ENCODE measurements at places on chromosomes 1 and 21.
A peak's percentile ranks its signal among the peaks of the same experiment; 100 is the strongest.

- no peak for DNase-seq
Observed at GRCh38 chr1:203871114-203871880, 9.9 kb downstream of the SNRPE start.

- DNase-seq: no peak
Observed at GRCh38 chr1:48040154-48040553, 43.0 kb upstream of the TRABD2B start.

DNA sequence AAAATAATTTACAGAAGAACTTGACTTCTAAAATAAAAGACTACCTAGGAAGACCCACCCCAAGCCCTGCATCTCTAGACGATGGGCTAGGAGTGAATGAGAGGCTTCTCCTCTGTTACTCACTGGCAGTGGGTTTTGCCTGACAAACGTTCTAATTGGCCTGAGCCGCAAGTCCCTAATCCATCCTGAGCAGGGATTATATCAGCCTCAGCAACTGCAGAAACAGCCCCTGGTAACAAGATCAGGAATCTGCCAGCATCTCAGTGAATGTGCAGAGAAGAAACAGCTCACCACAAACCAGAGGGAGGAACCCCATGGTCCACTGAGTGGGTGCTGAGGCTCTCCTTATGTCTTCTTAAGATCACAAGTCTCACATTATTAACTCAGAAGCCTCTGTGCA is 240.6 kb downstream of the BRINP2 start:
- DNase-seq: no peak

GRCh38 chr21:29378832-29379231 is 80.1 kb downstream of the BACH1 start:
- no peak for DNase-seq

DNA sequence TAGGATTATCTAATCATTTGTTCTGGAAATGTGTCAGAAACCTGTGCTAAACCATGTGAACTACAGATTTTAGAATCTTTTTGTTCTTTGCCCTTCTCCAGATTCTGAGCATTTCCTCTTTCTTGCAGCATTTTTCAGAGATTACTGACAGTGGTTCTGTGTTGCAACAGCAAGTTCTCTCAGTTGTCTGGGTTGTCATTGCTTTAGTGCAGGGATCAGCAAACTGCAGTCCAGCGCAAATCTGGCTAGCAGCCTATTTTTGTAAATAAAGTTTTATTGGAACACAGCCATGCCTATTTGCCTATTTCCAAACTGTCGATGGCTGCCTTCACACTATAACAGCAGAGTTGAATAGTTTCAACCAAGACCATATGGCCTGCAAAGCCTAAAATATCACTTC is 66.3 kb upstream of the LRRC8D start:
- DNase-seq: peak; percentile 27

DNA sequence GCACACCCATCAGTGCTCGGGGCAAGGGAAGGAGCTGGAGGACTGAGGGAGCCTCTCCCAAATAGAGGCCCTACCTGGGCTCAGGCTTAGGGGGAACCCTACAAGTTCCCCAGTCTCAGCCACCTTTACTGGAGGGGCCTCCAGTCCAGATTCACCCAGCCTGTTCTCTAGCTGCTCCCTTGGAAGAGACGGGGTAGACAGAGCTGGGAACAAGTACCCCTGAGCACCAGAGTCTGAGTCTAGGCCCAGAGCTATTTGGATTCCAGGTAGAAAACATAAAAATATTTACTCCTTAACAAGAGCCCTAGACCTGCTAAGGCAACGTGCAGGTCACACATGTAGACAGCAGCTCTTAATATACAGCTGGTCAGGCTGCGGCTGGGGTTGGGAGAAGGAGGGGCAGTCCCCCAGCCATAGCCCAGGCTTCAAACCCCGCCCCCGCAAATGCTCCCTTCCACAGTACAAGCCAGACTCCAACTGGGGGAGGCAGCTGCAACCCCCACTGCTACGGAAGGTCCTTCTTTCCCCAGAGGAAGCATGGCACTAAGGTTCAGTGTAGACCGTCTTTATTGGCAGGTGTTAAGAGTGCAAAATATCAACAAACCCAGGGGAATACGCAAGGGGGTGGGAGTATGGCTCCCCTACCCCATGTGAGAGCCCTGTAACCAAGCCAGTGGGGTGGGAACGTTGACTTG is 8.0 kb downstream of the TENT5B start:
- no peak for DNase-seq

GRCh38 chr1:32770221-32770731 is 46.9 kb downstream of the YARS1 start:
- no peak for DNase-seq

- no peak for DNase-seq
Observed at GRCh38 chr1:245937316-245938045, 569.6 kb downstream of the SMYD3 start.

- DNase-seq: no peak
Observed at GRCh38 chr1:163361123-163361934, 39.6 kb downstream of the NUF2 start.

DNA sequence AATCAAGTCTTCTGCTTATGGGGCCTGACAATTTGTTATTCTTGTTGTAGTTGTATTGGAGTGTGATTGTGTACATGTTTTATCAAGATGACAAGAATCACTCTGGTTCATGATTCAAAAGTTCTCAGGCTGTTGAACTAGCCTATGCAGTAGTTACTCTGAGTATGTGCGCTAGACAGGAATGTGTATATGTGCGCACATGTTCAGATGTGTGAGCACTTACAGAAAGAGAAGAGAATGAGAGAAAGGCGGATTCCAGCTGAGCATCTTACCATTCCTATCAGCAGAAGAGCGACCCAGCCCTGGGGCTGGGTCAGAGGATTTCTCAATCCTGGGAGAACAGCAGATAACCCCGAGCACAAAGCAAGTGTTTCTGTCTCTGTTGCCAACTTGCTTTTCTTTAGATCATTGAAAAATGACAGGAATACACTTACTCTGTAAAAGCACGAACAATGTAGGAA is 110.8 kb upstream of the HOOK1 start:
- no peak for DNase-seq

DNA sequence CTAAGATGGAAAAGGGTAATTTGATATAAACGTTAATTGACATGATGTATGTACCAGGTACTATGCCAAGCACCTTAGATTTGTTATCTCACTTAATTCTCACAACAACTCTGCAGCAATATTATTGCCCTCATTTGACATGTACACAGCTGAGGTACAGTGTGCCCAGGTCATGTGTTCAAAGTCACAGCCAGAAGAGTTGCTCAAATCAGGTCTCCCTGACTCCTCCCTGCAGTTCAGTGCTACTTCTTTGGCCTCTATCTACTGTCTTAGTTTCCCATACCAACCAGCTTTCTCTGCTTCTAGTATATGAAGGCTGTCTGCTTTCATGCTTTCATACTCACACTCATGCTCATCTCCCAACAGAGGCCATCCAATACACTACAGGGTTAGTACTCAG is 15.1 kb downstream of the TBX15 start:
- DNase-seq: no peak

DNA sequence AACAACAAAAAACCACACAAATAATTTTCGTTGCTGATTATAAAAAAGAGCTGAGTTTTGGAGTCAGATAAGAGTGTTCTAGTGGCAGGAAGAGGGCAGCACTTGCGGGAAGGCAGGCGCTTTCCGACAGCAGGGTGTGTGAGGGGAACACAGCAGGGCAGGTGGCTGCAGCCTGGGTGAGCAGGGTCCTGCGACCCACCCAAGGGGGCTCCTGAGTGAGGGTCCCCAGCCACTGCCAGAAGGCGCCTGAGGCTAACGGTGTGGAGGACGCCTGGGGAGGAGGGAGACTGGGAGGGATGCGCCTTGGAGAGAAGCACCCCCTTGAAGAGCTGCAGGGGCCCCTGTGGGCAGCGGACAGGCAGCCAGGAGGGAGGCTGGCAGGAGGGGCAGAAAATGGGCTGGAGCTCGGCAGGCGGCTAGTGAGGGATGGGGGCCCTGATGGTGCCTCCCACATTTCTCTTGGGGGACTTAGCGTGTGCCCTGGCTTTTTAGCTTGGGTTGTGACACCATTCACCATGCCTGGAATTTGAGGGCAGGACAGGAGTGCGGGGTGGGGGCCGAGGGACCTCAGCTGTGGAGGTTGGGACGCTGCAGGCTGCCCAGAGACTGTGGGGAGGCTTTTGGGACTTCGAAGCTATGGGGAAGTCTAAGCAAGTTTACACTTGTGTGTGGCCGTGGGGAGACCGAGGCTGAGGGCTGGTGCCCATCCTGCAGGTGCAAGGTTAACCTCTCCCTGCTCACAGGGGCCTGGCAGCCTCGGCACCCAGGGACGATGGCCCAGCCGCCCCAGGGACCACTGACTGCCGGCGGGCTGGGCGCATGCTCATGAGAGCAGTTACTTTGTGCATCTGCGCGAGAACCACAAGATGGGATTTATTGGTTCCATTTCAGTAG is 111.4 kb downstream of the SIK1 start:
- DNase-seq: peak; percentile 53

DNA sequence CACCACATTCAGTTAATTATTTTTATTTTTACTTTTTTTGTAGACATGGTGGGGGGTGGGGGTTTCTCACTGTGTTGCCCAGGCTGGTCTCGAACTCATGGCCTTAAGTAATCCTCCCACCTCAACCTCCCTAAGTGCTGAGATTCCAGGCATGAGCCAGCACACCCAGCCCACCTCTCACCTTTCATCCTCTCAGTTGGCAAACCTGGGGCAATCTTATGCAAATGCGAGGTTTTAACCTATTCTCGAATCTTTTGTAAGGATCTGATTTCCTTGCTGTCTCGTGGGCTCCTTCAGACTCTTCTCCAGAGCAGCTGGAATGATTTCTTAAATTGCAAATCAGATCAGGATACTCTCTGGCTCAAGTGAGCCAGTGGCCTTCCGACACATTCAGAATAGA is 7.1 kb upstream of the SLC2A7 start:
- DNase-seq: no peak

DNA sequence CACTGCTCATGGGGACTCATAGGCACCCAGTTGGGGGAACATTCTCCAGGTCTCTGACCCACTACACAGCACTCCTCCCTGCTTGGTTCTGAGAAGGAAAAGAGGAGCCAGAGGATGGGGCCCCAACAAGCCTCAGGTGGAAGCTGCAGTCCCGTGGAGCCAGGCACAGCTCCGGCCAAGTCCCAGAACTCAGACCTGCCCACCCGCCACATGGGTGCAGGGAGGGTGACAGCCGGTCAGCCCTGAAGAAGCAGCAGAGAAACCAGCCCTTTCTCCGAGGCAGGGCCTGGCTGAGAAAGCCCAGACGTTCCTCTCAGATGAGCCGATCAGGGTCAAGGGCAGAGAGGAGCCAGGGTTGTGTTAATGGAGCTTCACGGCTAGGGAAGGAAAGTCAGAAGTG is 106.5 kb downstream of the PRDM16 start:
- no peak for DNase-seq

DNA sequence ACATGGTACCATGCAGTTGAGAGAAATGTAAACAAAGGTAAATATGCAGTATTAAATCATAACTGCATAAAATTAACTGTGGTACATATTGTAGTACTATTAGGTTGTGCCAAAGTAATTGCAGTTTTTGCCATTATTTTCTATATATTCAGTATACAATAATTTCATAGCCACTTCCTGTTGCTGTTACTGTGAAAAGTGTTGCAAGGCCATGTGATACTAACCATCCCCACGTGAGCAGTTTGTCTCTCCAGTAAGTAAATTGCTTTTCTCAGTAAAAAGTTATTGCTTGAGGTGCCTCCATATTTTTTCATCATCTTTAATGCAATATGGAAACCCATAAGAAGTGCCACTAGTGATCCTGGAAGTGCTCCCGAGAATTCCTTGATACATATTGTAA is 19.6 kb upstream of the METTL18 start:
- no peak for DNase-seq

DNA sequence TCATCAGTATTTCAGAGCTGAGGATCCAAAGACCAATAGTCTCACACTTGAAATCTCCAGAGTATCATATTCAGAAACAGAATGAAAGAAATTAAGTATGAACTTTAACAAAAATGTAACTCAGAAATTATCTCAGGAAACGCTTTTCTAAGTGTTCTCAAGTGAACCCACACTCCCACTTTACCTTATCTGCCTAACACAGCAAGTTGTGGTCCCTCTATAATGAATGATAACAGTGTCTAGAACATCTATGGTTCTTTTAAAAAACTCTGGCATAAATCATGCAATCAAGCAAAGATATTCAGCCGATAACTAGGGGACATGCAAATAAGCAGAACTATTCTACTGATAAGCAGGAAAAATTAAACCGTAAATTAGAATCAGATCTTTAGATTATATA is 1574.2 kb downstream of the PLA2G4A start:
- DNase-seq: no peak

DNA sequence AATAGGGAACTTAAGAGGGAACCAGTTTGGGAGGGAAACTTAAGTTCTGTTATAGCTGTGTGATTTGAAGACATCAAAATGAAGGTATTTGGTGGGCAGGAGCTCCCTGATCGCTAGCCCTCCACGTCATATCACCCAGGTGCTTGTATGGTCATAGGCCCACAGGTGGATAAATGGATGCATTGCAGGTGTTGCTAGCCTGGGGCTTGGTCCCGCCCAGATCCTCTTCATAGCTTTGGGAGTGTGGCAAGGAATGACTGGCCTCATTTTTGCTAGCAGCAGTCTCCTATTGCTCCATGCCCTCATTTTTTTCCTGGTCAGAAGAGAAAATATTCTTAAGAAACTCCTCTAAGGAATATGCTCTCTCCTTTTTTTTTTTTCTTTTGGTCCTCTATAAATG is 11.3 kb downstream of the GNPAT start:
- no peak for DNase-seq

GRCh38 chr1:13801655-13802486 is 101.9 kb downstream of the PRDM2 start:
- no peak for DNase-seq

- no peak for DNase-seq
Observed at GRCh38 chr1:208113011-208113410, 131.2 kb downstream of the PLXNA2 start.

- DNase-seq: no peak
Observed at GRCh38 chr1:212353181-212353580, 61.5 kb downstream of the PACC1 start.

GRCh38 chr1:162905174-162906158 is 44.5 kb upstream of the CCDC190 start:
- DNase-seq: no peak

GRCh38 chr21:28639737-28640136 is 352.9 kb downstream of the LTN1 start:
- DNase-seq: no peak

- no peak for DNase-seq
Observed at GRCh38 chr1:37258068-37258467, 216.3 kb upstream of the ZC3H12A start.

DNA sequence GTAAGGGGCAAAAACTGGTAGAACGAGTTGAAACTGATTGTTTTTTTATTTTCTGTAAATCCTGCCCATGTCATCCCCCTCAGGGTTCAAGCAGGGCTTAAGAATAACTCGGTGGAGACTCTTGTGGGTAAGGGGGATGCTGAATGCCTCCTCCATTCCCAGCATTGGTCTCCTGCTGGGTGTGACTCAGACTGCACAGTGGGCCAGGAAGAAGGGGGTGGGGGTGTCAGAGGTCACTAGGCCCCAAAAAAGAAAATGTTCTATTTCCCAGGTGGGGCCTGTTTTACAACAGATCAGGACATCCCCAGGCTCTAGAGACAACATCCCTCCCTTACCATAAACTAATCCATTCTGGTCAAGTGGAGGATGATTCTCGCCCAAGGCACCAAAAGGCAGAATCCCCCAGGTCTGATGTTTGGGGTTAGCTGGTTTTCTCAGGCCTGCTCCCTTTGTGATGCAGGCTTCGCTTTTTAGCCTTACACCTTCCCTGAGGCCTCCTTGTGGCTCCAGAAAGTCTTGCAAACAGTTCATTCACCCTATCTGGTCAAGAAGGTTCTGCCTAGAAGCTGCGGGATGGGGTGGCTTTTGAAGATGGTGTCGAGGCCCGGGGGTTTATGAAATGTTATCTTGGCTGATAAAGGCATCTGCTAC is 10.7 kb upstream of the GRHL3 start:
- no peak for DNase-seq
